ENCODE measurements at places on chromosomes 3 and 15.
A peak's percentile ranks its signal among the peaks of the same experiment; 100 is the strongest.

DNA sequence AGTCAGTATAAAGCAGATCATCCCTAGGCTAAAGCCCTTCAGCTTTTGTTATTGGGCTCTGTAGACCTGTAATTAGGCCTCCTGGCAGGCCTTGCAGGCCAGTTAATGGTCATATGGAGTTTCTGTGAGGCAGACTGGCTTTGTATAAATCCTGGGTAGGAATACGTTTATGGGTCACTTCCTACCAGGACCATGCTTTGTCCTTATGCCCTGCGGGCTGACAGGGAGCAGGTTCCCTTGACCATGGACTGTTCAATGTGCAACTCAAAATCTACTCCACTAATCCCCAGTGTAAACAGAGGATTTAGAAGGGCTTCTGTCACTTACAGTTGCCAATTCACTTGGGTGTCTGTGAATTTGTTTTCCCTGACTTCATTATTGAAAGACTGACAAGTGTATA, 202.7 kb upstream of the MLF1 start:
- no peak for DNase-seq

GRCh38 chr3:138469874-138470273, 35.5 kb downstream of the ESYT3 start:
- no peak for DNase-seq

DNA sequence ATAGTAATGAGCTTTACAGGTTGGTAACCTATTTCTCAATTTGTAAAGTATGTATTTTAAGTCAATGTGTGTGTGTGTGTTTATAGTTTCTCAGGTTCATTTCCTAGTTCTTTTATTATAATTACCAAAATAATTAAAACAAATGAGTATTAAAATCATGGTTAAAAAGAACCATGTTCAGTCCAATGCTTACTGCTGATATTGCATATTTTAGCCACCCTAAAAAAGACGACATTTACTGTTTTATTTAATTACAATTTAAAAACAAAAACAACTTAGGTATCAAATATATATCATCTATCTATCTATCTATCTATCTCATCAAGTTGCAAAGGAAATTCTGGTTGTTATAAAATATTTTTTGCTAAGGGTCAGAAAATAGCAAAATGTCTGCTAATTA, 203.3 kb downstream of the GBE1 start:
- DNase-seq = no peak

DNA sequence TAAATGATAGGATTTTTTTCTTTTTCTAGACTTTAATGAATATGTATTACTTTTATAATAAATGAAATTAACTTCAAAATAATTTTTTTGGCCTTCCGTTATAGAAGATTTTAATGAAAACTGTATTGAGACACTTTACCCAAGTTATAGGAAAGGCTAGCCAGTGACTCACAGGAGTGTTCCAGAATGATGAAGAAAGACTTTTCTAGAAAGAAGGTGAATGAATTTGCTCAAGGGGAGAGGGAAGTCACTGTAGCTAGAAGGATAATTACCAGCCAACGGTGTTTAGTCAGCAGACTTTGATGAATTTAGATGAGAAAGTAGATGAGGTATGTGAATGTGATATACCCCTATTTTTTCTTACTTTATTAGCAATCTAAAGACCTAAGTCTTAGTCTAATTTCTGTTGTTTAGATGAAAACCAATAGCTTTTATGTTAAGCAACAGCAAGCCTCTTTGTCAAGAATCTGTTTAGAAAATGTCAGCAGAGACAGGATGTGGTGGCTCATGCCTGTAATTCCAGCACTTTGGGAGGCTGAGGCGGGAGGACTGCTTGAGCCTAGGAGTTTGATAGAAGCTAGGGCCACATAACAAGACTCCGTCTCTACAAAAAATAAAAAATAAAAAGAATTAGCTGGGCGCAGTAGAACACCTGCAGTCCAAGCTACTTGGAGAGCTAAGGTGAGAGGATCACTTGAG, 3.2 kb downstream of the ALAS1 start:
- DNase-seq = no peak

- peak; percentile 67 for DNase-seq
These were observed 16.0 kb downstream of the MED12L start for GRCh38 chr3:151101270-151101969.

GRCh38 chr3:177439694-177440269, 242.5 kb upstream of the TBL1XR1 start:
- DNase-seq = no peak

- DNase-seq = no peak
These were observed 23.2 kb downstream of the NRG4 start for GRCh38 chr15:75989045-75989444.

- DNase-seq = no peak
These were observed 182.2 kb downstream of the RAP2B start for GRCh38 chr3:153343988-153344782.

DNA sequence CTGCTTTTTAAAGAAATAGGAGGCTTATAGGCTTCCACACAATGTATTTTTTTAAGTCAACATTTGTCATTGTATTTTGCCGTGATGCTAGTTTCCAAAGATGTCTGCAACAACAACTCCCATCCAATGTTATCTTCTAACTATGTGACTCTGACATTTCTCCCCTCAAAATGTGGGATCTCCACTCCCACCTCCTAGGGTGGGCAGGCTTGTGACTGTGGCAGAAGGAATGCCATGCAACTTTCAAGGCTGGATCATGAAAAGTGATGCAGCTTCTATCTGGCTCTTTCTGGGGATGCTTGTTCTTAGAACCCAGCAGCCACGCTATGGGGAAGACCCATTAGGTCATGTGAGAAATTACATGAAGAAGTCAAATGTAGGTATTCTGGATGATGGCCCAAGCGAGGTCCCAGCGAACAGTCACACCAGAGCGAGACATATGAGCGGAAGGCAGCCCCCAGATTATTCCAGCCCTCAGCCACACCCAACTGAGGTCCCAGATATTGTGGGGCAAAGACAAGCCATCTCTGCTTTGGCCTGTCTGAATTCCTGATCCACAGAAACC, 124.3 kb downstream of the BDH1 start:
- DNase-seq = no peak

- DNase-seq = no peak
These were observed at the start of gene CD86 for GRCh38 chr3:122055215-122055614. Gene CD86 (plus strand): TSS chr3:122055362. CDS start chr3:122055490, 128 bp downstream.

DNA sequence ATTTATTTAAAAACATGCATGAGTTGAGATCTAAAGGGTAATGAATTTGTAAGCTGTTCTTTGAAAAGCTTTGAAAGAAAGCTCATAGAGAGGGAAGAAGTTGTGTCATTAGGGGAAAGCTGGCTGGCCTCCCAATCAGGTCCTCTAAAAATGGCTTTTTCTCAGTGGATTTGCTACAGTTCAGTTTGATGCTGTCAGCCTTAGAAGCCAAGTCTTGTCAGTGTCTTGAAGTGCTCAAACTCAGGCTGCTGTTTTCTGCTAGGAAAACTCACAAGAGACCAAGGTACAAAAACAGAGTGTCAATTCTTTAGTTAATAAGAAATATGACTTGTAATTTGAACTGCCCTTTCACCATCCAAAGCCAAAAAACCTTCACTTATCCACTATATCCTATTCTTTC, 243.8 kb downstream of the OTOL1 start:
- DNase-seq = no peak

GRCh38 chr3:47259114-47259513, 23.5 kb downstream of the KIF9 start:
- no peak for DNase-seq

- DNase-seq = no peak
These were observed 39.2 kb downstream of the ROPN1B start for GRCh38 chr3:126008219-126008618.

GRCh38 chr3:184359610-184360009, 1.8 kb downstream of the CLCN2 start:
- DNase-seq = no peak

- DNase-seq = no peak
These were observed 1.4 kb downstream of the SETD5 start for GRCh38 chr3:9398700-9399336.

GRCh38 chr3:156705761-156706616, 31.6 kb downstream of the TIPARP start:
- no peak for DNase-seq

GRCh38 chr3:31671976-31672375, 139.3 kb downstream of the STT3B start:
- no peak for DNase-seq

- DNase-seq = no peak
These were observed 63.3 kb upstream of the MITF start for GRCh38 chr3:69675786-69676530.

GRCh38 chr15:76565366-76565765, 228.8 kb downstream of the ISL2 start:
- DNase-seq = no peak

DNA sequence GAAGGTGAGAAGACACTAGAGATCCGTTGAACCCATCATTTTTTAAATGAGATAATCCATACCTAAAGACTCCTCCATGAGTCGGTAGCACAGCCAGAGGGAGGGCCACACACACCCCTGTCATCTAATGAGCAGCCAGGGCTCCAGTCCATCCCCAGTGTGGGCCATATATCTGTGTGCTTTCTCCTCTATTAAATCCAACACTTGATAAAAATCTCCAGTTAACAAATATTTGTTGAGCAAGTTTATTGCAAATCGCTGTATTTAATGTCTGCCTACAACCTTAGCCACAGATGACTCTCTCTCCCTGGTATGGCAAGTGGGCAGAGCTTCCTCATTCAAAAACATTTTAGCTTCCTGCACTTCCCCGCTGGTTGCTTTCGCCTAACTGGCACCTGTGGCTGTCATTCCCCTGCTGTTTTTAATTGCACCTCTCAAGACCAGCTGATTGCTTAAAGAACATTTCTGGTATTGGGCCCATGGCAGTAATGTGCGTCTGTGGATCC, 82.8 kb downstream of the SMAD3 start:
- no peak for DNase-seq

DNA sequence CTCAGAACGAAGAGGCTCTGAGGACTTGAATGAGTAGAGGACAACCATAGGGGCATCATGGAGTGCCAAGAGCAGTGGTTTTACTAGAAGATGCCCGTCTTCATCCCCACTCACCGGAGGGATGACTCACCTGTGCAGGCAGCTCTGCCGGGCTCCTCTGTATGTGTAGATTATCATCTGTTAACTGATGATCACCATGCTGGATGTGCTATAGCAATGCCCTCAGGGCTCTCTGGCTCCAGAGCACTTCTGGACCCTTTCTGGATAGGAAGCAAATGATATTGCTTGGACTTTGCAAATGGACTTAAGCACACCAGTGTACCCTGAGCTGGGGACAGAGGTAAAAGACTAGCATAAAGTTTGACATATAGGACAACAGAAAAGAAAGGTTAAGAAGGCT, 10.2 kb upstream of the TGFBR2 start:
- DNase-seq = no peak

- no peak for DNase-seq
These were observed 218.5 kb downstream of the BBX start for GRCh38 chr3:107740992-107741896.

GRCh38 chr3:50210510-50211367, 5.7 kb downstream of the SLC38A3 start:
- DNase-seq = no peak

DNA sequence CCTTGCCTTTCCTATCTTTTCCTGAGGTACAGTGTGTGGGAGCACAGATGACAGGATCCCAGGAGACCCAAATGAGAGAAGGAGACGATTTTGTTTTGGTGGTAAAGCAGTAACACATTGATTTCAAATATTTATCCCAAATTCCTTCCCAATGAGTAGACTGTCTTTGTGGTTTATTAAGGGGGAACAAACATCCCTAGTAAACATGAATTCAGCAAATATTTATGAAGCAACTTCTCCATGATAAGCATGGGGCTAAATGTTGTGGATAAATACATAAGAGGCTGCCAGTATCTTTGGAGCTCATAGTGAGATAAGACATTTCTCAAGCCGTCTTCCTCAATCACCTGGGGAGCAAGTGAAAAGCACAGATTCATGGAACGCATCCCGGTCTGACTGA, 460.8 kb upstream of the CFAP20DC start:
- DNase-seq = no peak

DNA sequence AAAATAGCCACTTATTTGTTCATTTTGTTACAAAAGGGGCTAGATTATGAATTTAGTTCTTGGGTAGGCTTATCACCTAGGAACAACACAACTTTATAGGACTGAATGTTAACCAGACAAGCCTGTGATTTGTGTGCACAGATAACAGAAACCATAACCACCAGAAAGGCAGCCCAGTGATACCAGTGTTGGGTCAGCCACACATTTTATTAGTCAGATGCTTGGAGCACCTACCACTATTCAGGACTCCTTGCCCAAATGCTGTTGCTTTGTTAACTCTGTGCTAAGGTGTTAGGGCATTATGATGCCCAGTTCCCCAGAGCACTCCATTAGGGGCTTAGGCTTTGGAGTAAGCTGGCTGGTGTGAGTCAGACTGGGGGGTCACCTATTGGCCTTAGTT, 22.5 kb downstream of the PLCL2 start:
- no peak for DNase-seq

GRCh38 chr15:77634266-77634962, 1.7 kb upstream of the LINGO1 start:
- DNase-seq = peak; percentile 88

- no peak for DNase-seq
These were observed 641 bp upstream of the ST6GAL1 start for GRCh38 chr3:186929685-186930084.

DNA sequence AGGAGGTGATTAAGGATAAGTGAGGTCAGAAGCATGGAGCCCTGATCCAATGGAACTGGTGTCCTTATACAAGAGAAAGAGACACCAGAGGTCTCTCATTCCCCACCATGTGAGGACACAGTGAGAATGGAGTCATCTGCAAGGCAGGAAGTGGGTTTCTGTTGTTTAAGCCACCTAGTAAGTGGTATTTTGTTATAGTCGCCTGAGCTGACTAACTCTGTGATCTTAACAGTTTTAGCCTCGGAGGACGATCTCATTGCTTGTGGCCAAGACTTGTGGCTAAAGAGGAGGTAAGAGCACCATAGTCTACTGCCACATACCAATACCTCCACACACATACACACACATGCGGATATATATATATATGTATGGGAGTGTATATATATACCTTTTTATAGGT, 73.8 kb downstream of the MCTP2 start:
- no peak for DNase-seq

GRCh38 chr15:90762109-90762508, 45.0 kb downstream of the BLM start:
- DNase-seq = no peak

DNA sequence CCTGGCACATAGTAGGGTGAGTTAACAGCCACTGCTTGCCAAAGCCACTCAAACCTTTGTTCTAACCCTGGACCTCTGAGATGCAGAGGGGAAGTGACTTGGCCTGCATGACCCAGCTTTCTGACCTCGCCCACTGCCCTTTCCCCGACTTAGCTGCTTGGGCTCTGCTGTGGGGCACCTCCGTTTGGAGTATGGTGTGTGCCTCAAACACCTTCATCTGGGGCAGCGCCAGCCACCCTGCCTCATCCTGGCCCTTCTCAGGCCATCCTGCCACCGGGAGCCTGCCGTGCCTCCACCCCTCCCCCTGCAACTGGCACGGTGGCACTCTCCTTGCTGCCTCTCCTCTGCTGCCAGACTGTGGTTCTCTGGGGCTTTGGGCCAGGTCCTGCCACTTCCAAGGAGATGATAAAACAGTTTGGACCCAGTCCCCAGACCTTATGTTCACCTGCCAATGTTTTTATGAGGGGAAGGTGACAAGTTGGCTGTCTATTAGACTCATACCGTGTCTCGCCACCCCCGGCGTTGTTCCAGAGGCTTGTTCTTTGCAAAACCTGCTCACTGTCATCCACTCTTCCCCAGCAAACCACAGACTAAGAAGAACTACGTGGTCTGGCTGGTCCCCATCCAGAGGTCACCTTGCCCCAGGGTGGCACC, 32.2 kb downstream of the SLC6A6 start:
- DNase-seq = no peak

- no peak for DNase-seq
These were observed 34.9 kb downstream of the CCDC33 start for GRCh38 chr15:74270854-74271520.

- peak; percentile 24 for DNase-seq
These were observed 19.2 kb downstream of the EID1 start for GRCh38 chr15:48896869-48897814.

All from nephron progenitor cell (in vitro differentiated cells).